Kidney capillary endothelial cell (primary cell): ENCODE measurements at places on chromosomes 2 and 18.
A peak's percentile ranks its signal among the peaks of the same experiment; 100 is the strongest.

- DNase-seq: no peak
Measured at GRCh38 chr2:128607911-128608506, 289.3 kb upstream of the HS6ST1 start.

DNA sequence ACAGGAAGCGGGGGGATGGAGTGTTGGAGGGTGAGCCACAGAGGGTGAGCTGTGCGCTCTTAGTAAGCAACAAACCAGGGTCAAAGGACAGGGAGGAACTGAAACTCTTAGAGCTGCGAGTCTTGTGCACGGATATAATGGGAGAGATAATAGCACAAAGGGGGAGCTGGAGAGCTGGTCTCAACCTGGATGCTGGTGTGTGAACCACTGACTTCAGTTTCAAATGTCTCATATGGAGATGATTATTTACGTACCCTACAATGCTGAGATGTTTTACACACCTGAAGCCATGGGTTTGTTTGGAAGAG is 35.9 kb downstream of the PTGR3 start:
- no peak for DNase-seq

GRCh38 chr18:41266616-41267015 is 688.4 kb upstream of the PIK3C3 start:
- no peak for DNase-seq

DNA sequence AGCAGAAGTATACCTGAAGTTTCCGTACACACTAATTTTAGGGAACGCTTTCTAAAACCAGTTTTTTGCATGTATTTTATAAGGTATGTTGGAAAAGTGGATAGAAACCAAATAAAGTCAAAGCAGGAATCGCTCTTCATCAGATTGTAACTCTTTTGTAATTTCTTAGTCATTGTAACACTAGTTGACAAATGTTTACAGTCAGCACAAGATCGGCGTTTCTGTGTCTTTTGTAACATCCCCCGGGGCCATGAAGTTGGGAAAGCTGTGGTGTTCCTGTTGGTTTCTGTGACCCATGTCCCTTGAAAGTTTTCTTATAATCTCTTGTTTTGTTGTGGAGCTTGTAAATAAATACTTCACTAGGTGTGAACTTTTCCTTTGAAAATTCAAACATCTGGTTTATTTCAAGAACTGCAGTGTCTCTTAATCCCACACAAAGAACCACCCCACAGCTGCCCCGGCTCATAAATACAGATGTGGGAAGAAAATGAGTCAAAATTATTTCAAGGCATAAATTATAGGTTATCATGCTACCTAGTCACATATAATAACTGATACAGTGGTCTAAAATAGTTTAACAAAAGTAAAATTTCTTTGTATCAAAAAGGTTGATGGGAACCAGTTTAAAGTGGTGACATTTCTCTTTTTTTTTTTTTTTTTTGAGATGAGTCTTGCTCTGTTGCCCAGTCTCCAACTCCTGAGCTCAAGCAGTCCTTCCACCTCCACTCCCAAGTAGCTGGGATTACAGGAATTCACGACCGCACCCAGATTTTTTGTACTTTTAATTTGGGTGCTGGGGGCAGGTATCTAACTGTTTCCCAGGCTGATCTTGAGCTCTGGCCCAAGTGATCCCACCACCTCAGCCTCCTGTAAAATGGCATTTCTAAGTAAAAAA is 751 bp upstream of the NMI start:
- no peak for DNase-seq

DNA sequence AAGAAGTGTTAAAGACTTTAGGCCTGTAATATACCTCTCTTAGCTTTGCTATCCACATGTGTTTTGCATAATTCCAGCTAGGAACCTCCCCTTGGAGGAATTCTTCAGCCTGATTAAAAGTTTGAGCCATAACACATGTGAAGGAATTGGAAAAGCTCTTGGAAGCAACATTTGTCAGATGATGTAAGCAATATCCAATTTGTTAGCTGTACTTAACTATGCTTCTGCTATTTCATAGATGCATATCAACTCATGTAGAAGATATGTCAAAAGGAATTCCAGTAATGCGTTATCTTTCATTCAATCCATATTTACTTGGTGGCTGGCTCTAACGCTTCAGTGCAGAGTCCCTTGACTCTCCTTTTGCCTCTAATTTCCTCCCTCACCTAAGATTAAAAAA is 46.2 kb downstream of the PKP4 start:
- no peak for DNase-seq

GRCh38 chr2:65436169-65436823 is 3.9 kb upstream of the SPRED2 start:
- no peak for DNase-seq

GRCh38 chr2:164155558-164155957 is 419.8 kb upstream of the FIGN start:
- DNase-seq: no peak

DNA sequence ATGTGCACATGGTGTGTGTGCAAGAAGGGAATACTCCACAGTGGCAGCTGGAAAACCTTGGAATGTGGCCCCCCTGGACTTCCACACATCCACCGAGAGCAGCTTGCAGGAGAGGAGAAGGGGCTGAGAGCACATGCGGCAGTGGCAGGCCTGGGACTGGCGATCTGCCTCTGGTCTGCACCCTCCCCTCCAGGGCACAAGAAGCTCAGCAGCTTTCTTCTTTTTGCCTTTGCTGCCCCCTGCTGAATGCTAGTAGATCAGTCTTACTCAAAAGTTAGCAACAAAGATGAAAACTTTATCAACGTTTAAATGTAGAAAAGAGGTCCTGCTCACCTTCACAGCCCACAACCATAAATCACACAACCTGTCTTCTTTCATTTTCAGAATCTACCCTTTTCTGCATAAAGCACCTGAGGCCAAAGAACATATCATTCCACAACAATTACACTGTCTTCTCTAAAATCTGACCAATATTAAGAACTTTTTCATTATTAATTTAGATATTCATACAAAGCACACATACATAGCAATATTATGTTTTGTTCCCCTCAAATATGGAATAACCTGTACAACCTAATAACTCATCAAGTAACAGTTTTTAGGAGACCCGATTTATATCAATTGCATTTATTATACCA is 34.6 kb downstream of the TGFBRAP1 start:
- DNase-seq: peak; percentile 42

DNA sequence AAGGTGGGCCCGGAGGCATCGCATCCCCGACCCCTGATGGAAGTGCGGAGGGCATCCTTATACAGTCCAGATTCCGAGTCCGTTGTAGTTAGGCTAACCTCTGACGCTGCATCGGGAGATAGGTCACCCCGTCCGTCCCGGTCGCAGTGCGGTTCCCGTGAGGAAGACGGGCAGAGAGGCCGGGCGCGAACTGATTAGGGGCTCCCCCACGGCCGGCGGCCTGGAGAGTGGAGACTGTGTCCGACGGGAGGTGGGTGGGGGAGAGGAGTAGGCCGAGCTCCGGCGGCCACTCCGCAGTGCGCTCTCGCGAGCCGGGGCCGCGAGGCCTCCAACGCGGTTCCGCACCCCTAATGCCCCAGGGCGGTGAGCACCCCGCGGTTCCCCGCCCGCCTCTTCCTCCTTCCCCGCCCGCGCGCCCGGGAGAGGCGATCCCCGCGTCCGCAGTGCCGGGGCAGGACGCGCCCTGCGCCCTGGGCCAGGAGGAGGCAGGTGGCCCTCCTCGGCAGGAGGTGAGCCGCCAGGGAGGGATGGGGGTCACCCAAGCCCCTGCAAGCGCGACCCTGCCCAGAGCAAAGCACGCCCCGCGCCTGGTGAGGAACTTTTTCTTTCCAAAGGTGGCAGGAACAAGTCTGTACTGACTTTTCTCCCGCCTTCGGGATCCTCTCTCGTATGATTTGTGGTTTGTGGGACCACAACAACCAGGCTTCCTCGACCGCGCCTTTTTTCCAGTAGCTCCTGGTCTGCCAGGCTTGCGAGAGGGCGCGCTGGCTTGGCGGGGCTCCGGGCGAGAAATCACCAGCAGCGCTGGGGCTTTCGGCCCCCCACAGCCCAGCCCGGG is 1.4 kb upstream of the SP5 start:
- no peak for DNase-seq

GRCh38 chr2:26595146-26595545 is 46.0 kb downstream of the CIB4 start:
- DNase-seq: no peak

GRCh38 chr2:61262699-61263098 is 100.7 kb downstream of the C2orf74 start:
- no peak for DNase-seq

- DNase-seq: no peak
Measured at GRCh38 chr2:212923393-212923792, 228.0 kb downstream of the IKZF2 start.

DNA sequence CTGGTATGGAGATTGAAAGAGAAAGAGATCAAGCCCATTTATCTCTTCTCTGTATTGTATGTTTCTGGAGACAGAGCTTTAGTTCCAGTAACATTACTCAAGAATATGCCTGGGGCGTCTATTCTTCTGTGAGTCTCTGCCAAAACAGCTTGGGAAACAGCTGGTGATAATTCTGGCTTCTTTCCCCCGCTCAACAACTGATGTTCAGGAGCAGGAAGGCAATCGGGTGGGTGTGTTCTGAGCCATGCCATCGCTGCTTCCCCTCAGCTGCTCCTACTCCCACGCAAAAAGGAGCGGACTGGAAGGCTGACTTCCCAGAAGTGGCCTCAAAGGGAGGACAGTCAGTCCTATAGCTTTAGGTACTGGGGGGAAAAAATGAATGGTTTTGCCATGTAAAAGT is 695.1 kb downstream of the PLCL1 start:
- no peak for DNase-seq

GRCh38 chr2:110948027-110948674 is 172.6 kb upstream of the BCL2L11 start:
- no peak for DNase-seq

GRCh38 chr2:71948781-71949536 is 198.7 kb downstream of the CYP26B1 start:
- no peak for DNase-seq

- DNase-seq: no peak
Measured at GRCh38 chr2:110931648-110932047, 189.1 kb upstream of the BCL2L11 start.

GRCh38 chr2:100013892-100014677 is 128.3 kb downstream of the AFF3 start:
- peak; percentile 22 for DNase-seq

- no peak for DNase-seq
Measured at GRCh38 chr18:52715421-52715820, 375.4 kb downstream of the DCC start.

GRCh38 chr2:63591566-63592175 is 2.9 kb downstream of the MDH1 start:
- no peak for DNase-seq

DNA sequence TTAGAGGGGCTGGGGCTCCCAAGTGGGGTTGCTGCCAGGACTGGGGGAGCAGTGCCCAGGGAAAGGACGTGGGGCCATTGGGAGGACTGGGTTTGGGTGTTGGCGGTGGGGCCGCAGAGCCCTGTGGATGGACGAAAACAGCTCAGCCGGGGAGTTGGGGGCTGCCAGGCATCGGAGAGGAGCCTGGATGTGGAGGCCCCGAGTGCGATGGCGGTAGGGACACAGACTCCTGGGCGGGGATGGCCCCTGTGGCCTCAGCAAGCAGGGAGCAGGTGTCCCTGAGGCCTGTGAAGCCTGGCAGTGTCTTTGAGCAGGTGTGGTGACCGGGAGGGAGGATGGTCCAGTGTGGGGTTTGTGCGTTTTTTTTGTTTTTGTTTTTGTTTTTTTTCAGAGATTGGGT is 13.3 kb downstream of the CTDP1 start:
- DNase-seq: no peak

DNA sequence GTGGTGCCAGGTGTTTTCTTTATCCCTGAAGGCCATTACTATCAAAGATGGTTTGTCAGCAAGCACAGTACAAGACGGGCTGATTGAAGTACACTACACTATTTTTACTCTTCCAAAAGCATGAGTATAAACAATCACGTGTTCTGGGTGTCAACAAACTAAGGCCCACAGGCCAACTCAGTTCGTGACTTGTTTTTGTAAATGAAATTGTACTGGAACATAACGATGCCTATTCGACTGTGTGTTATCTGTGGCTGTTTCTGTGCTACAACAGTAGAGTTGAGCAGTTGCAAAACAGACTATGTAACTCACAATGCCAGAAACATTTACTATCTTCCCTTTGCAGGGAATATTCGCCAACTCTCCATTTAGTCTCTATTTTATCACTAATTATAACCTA is 12.3 kb downstream of the MRPS5 start:
- DNase-seq: no peak

- DNase-seq: peak; percentile 56
Measured at GRCh38 chr18:36850527-36851201, 21.7 kb downstream of the KIAA1328 start.

GRCh38 chr2:143529118-143529720 is 400.0 kb downstream of the ARHGAP15 start:
- no peak for DNase-seq

DNA sequence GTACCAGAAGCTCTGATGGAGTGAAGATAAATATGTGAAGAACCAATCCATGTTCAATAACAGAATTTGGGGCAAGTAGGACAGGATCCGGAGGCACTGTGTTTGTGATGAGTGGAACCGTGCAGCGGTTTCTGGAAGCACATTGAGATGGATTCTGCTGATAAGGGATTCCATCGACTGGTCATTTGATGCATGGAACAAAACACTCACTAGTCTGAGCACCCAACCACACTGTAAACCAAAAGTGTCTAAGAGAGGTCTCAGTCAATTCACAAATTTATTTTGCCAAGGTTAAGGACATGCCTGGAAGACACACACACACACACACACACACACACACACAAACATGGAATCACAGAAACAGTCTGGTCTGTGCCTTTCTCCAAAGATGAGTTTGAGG is 459.5 kb downstream of the FBXO15 start:
- no peak for DNase-seq

- DNase-seq: peak; percentile 71
Measured at GRCh38 chr18:62026586-62026985, 133.8 kb upstream of the RNF152 start.

- no peak for DNase-seq
Measured at GRCh38 chr18:57075716-57076400, 71.0 kb upstream of the BOD1L2 start.

DNA sequence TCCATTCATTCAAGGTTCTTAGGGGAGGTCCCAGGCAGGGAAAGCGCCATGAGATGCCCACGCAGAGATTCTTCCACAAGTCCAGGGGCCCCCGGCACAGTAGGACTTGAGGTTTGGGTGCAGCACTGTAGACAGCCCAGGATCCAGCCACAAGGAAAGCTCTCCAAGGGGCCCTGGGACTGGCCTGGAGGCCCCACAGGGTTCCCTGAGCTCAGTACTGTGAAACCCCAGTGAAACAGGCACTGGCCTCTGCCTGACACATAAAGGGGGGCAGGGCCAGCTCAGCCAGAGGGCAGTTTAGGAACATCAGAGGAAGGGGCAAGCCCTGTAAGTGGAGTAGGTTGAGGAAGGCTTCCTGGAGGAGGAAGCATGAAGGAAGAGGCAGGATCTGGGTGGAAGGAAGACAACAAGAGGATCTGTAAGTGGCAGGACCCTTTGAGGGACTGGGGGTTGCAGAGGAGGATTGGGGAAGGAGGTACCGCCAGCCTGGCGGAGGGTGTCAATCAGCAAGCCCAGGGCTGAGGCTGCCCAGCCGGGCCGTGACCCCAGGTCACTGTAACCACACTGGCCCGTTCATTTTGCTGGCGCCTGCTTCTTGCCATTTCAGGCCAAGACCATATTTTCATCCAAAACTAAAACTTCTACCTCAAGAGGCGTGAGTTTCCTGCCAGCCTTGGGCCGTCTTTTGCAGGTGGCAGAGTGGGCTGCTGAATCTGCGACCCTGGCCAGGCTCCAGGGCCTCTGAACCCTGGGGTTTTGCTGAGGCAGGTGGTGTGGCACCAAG is 175.2 kb downstream of the SMAD7 start:
- DNase-seq: no peak
